Effector CD4-positive, alpha-beta T cell (primary cell): ENCODE measurements at places on chromosomes 1 and 21.
A peak's percentile ranks its signal among the peaks of the same experiment; 100 is the strongest.

- DNase-seq: no peak
Measured at GRCh38 chr21:25459365-25459764, 147.9 kb downstream of the MRPL39 start.

- peak; percentile 86 for DNase-seq
Measured at GRCh38 chr1:23484253-23485001, 448 bp upstream of the ASAP3 start.

- no peak for DNase-seq
Measured at GRCh38 chr21:33752260-33752659, 110.0 kb downstream of the ITSN1 start.

DNA sequence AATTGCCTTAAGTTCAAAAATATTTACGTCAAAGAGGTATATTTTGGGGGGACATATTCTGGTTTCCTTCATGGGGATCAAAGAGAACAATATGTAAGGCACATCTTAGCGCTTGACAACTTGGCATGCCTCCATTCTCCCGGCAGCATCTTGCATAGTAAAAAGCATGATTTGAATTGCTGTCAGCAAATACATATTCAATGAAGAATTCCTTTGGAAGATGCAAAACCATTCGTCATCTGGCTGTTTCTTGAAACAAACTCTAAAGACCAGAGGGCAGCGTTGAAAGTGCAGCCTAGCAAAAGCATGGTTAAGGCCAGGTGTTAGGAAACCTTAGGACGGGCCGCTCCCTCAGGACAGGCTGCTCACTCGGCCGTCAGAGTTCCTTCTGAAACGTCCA lies 3.4 kb upstream of the PIK3CD start:
- DNase-seq: no peak

DNA sequence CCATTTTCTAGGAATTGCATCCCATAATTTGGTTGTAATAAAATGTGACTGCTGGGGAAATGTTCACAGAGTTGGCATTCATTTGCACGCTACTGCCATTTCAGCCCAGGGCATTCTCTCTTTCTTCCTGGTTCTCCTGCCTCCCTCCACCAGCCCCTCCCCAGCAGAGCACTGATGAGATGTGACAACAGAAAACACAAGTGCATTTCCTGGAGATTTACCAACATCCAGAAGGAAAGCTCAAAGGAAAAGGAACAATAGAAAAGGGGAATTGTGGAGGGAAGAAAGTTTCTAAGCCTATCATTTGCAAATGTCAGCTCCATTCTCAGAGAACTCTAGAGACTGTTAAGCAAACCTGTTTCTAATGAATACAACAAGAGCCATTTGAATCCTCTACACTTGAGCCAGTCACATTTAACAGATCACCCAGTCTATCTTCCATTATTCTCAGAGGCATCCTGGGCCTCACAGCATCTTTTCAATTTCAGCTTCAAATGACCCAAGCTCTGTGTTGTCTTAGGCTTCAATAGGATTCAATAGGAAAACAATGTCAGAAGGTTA lies 395.6 kb upstream of the PBX1 start:
- DNase-seq: no peak

- no peak for DNase-seq
Measured at GRCh38 chr1:157004806-157005205, 40.7 kb downstream of the ARHGEF11 start.

- no peak for DNase-seq
Measured at GRCh38 chr1:200982071-200982945, 41.2 kb downstream of the KIF21B start.

DNA sequence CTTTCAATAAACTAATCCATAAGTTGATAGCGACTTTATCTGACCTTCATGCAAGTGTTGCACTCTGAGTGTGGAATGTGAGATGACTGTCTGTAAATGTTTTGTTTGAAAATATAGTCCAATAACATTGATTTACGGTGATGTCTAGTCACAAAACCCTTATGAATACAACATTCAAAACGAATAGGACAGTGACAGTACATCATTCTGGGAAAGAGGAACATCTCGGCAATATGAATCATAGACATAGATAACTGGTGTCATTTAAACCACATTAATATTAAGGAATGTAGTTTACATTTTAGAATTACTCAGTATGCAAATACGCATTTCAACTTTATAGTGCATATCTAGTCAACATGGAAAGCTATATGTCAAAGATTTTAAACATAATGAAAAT lies 1311.6 kb upstream of the ADGRL4 start:
- no peak for DNase-seq

GRCh38 chr21:16943231-16943630 lies 569.6 kb upstream of the CXADR start:
- DNase-seq: no peak

DNA sequence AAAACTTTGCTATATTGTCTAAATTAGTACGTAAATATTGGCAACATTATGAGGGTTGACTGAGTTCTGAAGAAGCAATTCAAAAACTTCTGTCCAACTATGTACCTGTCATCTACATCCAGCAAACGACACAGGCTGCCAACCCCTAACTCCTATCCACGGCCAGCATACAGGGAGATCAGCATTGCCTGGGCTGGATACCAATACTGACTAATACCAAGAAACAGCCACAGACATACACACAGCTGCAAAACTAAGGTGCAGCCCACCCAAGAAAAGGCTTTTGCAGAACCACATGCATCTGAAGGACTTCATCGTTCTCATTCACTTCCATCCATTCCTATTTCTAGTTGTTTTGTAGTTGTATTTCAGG lies 2.0 kb downstream of the KIAA0319L start:
- DNase-seq: no peak

DNA sequence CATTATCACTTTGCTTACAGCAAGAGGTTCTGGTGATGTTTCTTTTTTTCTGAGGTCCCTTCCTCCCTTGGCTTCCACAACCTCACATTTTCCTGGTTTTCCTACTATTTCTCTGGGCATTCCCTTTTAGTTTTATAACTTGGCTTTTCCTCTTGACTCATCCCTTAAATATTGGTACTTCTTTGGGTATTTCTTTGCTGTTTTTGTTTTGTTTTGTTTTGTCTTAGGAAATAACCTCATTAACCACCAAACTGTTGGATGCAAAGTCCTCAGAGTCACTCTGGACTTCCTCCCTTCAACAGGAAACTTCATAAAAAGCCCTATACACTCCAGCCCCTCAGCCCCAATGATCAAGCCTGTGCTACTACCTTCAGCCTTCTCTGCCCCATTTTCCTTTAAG lies 211.1 kb downstream of the DUSP10 start:
- DNase-seq: no peak

DNA sequence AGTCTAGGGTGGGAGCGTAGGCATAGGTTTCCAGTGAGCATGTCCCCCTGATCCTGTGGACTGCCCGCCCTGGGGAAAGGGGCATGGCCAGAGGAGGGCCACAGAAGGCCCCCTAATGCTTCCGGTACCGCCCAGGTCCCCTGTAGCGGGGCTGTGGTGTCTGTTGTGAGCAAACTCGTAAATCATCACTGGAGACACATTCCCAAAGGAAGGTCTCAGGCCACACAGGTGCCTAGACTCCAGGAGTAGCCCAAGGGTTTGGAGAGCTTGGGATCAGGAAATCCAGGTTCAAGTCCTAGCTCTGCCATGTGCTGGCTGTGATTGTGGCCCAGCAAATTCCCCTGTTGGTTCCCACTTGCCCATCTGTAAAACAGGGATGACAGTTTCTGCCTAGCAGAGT lies 20.2 kb downstream of the NKAIN1 start:
- no peak for DNase-seq

- DNase-seq: no peak
Measured at GRCh38 chr21:16770266-16770665, 742.6 kb upstream of the CXADR start.

GRCh38 chr1:55605155-55605554 lies 390.0 kb upstream of the USP24 start:
- DNase-seq: no peak

DNA sequence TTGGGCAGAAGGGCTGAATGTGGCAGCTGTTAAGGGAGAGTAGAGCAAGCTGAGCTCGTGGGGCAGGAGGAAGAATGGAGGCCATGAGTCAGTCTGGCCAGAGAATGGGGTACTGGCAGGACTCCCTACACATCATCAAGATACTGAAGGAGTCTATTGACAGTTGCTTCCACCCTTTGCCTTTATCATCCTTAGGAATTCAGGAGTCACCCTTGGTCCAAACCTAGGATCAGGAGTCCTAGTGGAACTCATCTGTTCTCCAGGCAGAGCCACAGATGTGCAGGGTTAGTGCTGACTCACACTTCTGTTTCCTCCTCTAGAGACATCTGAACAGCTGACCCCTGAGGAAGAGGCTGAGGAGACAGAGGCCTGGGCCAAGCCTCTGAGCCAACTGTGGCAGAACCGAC lies 18.7 kb upstream of the ST3GAL3 start:
- no peak for DNase-seq

- DNase-seq: no peak
Measured at GRCh38 chr1:1325288-1326074, 879 bp downstream of the CPTP start.

DNA sequence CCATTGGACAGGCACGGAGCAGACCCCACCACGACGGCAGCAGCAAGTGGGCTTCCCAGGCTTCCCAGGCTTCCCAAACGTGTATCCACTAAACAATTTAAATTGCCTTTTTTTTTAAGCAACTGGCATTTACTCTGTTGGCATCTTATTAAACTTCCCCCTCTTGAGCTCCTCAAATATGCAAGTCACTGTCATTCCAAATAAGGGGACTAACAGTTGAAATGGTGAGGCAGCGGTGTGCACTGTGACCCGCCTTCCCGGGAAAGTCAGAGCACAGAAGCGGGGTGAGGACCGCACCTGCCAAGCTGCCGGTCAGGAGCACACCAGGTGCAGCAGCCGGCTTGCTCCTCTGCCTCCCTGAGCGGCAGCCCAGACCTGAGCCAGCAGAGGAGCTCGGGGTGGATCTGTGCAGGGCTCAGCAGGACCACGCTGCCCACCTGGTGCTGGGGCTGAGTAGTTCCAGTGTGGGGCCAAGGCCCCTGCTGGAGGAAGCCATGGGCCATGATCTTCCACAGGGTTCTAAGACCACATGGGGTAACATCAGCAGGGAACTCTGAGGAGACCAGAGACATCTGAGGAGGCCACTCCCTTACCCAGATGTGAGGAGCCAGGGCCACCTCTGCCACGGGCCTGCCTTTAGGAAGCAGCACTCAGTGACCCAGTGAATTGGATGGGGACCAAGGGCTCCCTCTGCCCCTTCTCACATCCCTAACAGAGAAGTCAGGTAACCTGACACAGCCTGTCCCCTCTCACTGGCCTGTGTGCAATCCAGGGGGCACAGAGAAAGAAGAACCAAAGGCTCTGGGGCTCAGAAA lies 245.4 kb downstream of the NPHP4 start:
- no peak for DNase-seq

GRCh38 chr1:116205941-116206679 lies 94.9 kb downstream of the MAB21L3 start:
- no peak for DNase-seq

DNA sequence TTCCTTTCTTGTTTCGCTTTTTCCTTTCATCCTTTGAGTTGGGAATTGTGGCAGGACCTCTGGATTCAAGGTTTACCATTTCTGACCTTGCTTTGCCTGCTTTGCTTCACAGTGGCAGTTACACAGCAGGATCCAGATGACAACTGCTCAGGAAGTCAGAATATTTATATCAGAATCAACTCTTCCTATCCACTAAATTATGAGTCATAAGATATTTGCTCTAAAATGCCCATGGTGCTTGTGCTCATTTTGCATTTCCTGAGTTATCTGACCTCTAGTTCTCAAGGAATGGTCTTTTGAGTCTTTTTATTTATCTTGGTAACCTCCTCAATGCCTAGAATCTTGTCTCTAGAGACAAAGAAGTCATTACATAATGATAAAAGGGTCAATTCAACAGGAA lies 290.8 kb downstream of the LRRC7 start:
- no peak for DNase-seq

- DNase-seq: no peak
Measured at GRCh38 chr1:102234753-102235359, 238.1 kb upstream of the OLFM3 start.

- DNase-seq: no peak
Measured at GRCh38 chr1:4837031-4837600, 182.7 kb downstream of the AJAP1 start.

- DNase-seq: no peak
Measured at GRCh38 chr1:230833511-230833910, 34.8 kb downstream of the C1orf198 start.

GRCh38 chr1:206824331-206824730 lies 41.1 kb upstream of the IL20 start:
- no peak for DNase-seq

DNA sequence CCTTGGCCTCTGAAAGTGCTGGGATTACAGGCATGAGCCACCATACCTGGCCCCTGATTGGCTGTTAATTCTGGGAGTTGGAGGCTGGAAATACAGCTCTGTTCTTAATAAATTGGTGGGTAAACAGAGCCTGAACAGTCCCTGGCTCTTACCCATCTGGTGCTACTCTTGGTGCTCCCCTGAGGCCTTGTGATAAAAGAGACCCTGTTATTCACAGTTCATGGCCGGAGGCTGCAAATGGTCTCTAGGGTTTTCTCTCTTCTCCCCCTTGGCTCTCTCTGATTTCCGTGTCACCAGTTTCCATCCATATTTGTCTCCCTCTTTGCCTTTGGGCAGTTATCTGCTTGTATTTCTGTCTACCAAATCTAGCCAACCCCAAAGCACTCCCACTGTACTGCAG lies 17.2 kb downstream of the NFASC start:
- DNase-seq: no peak

DNA sequence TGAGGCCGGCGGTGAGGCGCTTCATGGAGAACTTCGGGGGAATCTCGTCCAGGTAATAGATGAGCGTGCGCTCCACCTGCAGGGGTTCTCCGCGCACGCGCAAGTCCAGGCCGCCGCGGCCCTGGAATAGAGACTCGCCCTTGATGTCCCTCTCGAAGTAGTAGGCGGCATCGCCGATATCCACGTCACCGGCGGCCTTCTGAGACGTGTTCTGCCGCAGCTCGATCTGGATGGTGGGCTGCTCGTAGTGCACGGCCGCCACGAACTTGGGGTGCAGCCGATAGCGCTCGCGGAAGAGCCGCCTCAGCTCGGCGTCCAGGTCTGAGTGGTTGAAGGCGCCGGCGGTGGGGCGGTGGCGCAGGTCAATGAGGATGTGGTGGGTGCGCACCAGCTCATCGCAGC lies 726 bp downstream of the TACSTD2 start:
- DNase-seq: no peak

- DNase-seq: no peak
Measured at GRCh38 chr1:2391931-2392509, 379 bp downstream of the RER1 start.

DNA sequence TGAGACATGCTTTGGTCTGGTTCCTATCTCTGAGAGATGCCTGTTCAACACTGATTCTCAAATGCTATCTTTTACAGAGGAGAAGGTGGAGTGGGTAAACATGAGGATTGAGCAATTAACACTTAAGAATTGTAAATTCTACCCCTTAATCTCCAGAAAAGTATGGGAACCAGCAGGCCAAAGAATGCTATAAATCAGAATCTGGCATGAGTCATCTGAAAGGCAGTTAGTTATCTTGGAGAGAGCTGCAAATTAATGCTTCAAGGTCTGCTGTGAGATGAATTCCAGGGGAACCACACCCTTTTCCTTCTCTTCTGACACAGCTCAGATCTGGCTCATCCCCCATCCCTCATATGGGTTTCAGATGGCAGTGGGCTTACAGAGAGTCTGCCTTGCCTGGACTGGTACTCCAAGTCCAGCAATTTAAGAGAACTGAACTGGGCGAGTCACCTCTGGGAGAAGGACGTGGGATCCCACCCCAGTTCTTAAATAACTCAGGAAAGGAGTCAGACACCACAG lies 5.2 kb downstream of the S100A10 start:
- DNase-seq: no peak

- DNase-seq: no peak
Measured at GRCh38 chr1:65921446-65921845, 128.8 kb downstream of the PDE4B start.

- no peak for DNase-seq
Measured at GRCh38 chr1:16042096-16042495, 1.5 kb upstream of the CLCNKB start.

- no peak for DNase-seq
Measured at GRCh38 chr1:83086346-83086745, 912.6 kb downstream of the TTLL7 start.
